ENCODE measurements at places on chromosomes 12 and 14.

DNA sequence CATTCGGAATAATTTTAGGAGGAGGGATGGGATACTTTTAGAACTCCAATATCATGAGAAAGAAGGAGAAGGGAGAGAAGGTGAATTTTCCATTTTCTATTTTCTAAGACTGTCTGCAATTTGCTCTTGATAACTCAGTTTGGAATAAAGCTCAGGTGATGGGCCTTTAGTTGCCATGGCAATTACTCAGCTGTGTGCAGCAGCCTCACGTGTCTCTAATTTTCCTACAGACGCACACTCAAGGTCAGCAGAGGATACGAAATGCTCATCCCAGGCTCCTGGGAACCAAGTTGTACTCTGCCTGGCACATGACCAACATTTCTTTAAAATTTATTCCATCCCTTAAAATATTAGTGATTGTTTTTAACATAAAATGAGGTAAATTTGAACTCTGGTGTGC, 76.7 kb downstream of the TTC8 start:
- no peak for DNase-seq

DNA sequence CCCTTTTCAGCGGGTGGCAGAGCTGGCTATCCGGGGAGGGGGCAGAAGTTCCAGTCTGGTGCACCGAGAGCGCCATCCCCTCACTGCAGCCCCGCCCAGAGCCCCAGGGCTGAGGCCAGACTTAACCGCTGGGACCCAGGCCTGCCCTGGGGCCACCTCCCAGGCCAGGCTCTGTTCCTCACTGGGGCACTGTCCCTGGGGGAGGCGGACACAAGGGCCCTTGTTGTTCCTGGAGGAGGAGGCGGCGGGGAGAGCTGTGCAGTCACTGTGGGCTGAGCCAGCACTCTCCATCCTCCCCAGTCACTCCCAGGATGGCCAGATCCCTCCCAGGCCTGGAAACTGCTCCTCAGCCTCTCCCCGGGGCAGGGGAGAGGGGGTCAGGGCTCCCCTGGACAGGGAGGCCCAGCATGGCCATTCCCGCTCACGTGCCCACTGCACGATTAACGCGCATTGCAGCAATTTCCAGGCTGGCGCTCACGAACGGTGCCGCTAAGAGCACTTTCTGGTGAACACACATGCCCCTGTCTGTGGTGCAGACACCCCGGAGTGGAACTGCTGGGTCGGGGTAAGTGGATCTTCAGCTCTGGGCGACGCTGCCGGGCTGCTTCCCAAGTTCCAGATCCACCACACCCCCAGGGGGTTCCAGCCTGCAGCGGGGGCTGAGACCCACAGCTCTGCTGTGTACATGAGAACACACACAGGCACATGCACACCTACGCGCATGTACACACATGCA, 89.8 kb upstream of the SFSWAP start:
- no peak for DNase-seq

DNA sequence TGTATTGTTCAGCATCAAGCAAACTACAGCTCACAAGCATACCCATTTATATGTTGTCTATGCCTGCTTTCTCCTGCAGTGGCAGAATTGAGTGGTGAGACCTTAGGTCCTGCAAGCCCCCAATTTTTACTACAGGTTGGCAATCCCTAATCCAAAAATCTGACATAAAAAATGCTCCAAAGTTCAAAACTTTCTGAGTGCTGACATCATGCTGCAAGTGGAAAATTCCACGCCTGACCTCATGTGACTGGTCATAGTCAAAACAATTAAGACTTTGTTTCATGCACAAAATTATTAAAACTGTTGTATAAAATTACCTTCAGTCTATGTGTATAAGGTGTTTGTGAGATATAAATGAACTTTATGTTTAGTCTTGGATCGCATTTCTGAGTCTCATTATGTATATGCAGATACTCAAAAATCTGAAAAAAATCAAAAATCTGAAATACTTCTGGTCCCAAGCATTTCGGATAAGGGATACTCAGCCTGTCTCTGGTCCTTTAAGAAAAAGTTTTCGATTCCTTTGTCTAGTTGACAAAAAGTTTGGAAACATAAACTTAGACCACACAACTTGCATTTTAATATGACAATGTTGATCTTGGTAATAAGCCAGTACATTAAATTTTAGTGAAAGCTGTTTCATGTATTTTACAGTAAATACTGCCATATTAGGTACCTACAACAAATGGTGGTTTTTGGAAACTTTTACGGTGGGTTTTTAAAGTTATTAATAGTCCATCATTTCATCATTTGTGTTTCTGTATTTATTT, 81.5 kb downstream of the AEBP2 start:
- DNase-seq = no peak

DNA sequence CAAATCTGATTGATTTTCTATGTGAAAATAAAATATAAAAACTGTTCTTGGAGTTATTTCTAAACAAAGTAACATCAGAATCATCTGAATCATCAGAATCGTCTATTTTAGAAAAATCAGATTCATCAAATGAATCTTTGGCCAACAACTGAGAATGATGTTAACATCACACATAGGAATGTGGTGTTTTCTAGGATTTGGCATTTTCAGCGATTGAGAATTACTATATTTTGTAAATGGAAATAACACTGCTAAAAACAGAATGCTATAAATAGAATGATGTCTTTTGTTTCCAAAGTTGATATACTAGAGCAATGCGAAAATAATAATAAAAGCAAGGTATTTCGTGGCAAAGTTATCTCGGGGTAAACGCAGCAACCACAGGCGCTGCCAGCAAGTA, 73.9 kb upstream of the EVL start:
- no peak for DNase-seq
